ENCODE measurements at places on chromosomes 4 and X. TPM values are rescaled to one million over a fixed set of nuclear protein-coding genes. Genes with fewer than 3 reads are reported as not detected.

Gene MAGED4B
- 7.3 TPM for total RNA-seq

GRCh38 chrX:70437921-70438665 lies 6.5 kb upstream of the DLG3 start:
- peaks cover 10% of the 10 kb centered on the region for H3K4me1 ChIP-seq
- no peak overlapping the region for H3K4me3 ChIP-seq
- no peaks in the 10 kb centered on the region for H3K36me3 ChIP-seq
- DNase-seq, result no peak
- no peaks in the 10 kb centered on the region for H3K27me3 ChIP-seq
- H3K27ac ChIP-seq, result no peak overlapping the region

GRCh38 chr4:91058345-91058744 lies 931.2 kb downstream of the CCSER1 start:
- H3K4me1 ChIP-seq, result no peaks in the 10 kb centered on the region
- no peak overlapping the region for H3K4me3 ChIP-seq
- H3K36me3 ChIP-seq, result no peaks in the 10 kb centered on the region

DNA sequence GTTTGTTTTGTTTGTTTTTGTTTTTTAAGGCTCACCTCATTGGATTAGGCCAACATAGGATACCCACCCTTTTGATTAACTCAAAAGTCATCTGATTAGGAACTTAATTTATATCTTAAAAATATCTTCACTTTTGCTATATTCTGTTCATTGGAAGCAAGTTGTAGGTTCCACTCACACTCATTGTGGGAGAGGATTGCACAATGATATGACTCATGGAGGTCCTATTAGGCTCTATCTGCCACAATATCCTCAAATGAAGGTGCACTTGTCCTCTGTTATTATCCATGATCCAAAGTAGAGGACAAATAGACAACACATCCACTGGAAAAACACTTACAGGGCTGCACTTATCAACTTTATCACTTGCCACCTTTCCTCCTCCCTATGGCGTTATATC lies 60.5 kb upstream of the ADAMTS3 start:
- H3K27me3 ChIP-seq, result no peaks in the 10 kb centered on the region
- no peak overlapping the region for H3K4me3 ChIP-seq
- H3K27ac ChIP-seq, result no peak overlapping the region
- DNase-seq, result no peak
- H3K4me1 ChIP-seq, result no peaks in the 10 kb centered on the region

Gene SLC49A3
- 8.2 TPM for total RNA-seq

Data from body of pancreas (tissue), 4 donors.